ENCODE measurements at places on chromosomes 2 and 18.

GRCh38 chr18:8870528-8870927, 165.2 kb downstream of the MTCL1 start:
- no peak for DNase-seq

- no peak for DNase-seq
These were observed 11.8 kb downstream of the CCDC85A start for GRCh38 chr2:56195563-56195962.

GRCh38 chr18:59072727-59073421, 66.8 kb upstream of the SEC11C start:
- no peak for DNase-seq

- DNase-seq, result no peak
These were observed 742.4 kb downstream of the SATB2 start for GRCh38 chr2:198715302-198715835.

DNA sequence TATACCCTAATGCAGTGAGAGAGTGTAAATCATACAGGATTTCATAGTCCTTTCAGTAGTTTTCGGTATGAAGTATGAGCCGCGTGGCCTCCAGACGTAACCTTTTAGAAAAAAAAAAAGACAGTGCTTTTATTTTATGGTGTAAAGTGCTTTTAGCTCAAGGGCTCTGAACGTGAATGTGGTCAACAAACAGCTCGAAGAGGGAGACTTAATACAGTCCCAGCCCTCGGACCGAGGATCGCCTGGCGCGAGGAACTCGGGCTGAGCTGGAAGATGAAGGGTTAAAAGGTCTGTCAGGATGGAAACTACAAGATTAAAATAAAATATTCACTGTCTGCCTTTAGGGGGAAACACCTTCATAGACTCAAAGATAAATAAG, 4.0 kb upstream of the BCL11A start:
- DNase-seq, result no peak

DNA sequence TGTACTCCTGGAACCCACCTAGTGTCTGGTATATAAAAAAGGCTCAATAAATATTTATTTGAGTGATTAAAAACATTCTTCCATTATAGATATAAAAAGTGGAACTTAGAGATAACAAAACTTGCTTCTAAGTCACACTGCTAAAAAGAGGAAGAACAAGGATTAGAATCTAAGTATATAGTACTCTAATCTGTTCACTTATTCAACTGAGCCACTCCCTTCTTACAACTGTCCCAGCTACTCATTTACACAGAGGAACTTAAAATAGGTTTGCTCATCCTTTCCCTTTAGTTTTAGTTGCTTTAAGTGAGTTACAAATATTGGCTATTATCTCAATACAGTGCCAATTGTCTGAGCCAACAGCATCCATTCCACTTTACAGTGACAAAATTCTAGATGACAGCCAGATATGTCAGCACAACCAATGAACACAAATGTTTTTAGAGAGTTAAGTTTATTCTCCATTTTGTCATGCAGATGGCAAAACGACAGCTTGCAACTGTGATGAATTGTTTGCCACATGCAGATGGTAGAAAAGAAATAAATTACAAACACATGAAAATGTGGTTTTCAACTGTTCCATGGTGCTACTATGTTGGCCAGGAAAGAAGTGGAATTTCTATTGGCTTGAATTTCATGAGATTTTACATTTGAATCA, 280.7 kb upstream of the ZC3H15 start:
- DNase-seq, result no peak

- no peak for DNase-seq
These were observed 75.6 kb upstream of the POMC start for GRCh38 chr2:25243995-25244394.

GRCh38 chr2:191244350-191244749, 854 bp upstream of the MYO1B start:
- DNase-seq, result no peak

GRCh38 chr18:67310826-67311225, 205.7 kb downstream of the DSEL start:
- DNase-seq, result no peak

GRCh38 chr2:160288324-160288723, 88.3 kb upstream of the ITGB6 start:
- DNase-seq, result peak; percentile 30

DNA sequence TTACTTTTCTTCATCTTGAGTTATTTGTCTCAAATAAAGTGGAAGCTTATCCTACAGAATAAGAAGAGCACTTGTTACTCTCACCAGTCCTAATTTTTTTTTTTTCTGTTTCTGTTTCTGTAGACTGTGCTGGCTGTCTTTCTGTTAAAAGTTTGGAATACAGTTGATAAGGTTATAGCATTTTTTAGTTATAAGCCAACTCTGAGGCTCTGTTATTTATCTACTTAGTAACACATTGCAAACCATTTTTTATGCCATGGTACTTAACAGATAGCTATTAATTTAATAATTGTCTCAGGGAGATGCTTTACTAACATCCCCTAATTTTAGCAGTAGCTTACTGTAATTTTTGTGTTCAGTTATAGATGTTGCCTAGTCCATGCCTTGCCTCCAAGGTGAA, 37.9 kb downstream of the CREB1 start:
- DNase-seq, result no peak

- DNase-seq, result peak; percentile 62
These were observed 29.0 kb upstream of the MAL start for GRCh38 chr2:94996305-94997100.

- no peak for DNase-seq
These were observed 24.0 kb upstream of the NOL4 start for GRCh38 chr18:34248727-34249126.

DNA sequence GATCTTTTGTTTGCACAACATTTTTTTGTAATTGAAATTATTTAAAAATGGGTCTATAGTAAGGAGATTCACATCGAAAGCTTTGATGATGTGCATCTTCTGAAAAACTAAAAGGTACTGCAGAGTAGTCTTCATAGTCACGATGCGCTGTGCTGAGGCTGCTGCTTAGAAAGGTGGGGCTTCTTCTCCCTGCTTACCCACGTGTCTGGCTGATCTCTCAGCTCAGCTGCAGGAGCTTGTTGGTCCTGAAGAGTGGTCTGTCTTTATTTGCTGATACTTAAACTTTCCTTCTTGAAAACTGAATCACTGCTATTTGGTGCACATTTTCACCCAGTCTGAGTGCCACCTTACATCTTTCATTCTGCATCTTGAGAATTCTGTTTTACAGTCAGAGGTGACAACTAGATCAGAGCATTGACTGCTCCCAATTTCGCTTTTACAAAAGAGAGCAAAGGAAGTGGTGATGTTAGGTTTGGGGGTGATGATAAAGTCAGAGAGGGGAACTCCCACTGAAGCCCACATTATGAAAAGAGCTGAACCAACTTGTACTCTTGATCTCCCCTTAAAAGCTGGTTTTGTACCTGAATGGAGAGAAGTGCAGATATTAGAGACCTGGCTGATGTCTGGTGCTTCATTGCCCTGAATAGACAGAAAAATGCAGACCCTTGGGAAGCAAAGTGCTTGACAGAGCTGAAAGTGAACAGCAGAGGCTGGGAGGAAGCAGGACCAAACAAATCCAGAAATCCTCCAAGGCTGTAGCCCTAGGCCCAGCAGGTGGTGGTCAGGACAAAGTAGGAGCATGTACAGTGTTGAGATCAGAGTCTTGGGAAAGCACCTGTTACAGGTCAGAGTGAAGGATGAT, 984.5 kb downstream of the TSN start:
- no peak for DNase-seq

DNA sequence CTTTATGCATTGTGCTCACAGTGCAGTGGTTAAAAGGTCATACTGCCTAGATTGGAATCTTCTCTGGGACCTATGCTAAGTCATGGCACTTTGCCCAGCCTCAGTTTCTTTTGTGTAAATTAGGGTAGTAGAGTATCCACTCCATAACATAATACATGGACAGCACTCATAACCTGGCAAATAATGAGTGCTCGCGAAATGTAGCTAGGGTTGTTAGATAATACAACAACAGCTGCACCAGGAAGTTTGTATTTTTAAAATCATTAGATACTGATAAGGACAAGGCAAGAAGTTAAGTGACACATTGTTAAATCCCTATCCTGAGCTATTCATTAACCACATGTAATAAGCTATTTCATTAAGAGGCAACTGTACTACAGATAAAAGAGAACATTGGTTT, 13.8 kb upstream of the PLA2R1 start:
- DNase-seq, result no peak

GRCh38 chr18:9148203-9148552, 11.6 kb downstream of the ANKRD12 start:
- DNase-seq, result no peak

GRCh38 chr2:27844821-27845255, 45.3 kb downstream of the RBKS start:
- no peak for DNase-seq

All from kidney glomerular epithelial cell (primary cell).